Activated T-cell treated with anti-CD3 and anti-CD28 coated beads, Interleukin-2, amount 50 U/mL, for 24 hours (primary cell): ENCODE measurements at places on chromosomes 4 and X.

GRCh38 chrX:50815120-50815519, 1.1 kb upstream of the SHROOM4 start:
- no peak overlapping the region for H3K27ac ChIP-seq
- DNase-seq = no peak
- H3K27me3 ChIP-seq = peaks cover 80% of the 10 kb centered on the region
- H3K4me3 ChIP-seq = no peak overlapping the region
- peaks cover 3% of the 10 kb centered on the region for H3K4me1 ChIP-seq
- H3K36me3 ChIP-seq = no peaks in the 10 kb centered on the region

GRCh38 chr4:143347484-143348111, 10.9 kb downstream of the GAB1 start:
- H3K4me3 ChIP-seq = no peak overlapping the region
- peaks cover 24% of the 10 kb centered on the region for H3K27me3 ChIP-seq
- no peaks in the 10 kb centered on the region for H3K4me1 ChIP-seq
- DNase-seq = no peak
- H3K36me3 ChIP-seq = no peaks in the 10 kb centered on the region

DNA sequence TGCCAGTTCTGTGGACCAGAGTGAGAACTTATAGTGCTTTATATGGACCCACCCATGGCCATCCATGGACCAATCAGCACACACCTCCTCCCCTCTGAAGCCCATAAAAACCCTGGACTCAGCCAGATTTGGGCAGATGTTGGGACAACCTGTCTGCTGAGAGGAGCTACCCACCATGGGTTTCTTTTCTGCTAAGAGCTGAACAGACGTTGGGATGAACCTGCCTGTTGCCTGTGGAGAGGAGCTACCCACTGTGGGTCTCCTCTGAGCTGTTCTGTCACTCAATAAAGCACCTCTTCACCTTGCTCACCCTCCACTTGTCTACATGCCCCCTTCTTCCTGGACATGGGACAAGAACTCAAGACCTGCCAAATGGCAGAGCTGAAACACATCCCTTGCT, 9.0 kb upstream of the HSD17B11 start:
- no peak overlapping the region for H3K4me3 ChIP-seq
- no peak for DNase-seq
- no peaks in the 10 kb centered on the region for H3K27me3 ChIP-seq
- peaks cover 5% of the 10 kb centered on the region for H3K4me1 ChIP-seq

GRCh38 chr4:7328913-7329638, 105.7 kb downstream of the PSAPL1 start:
- H3K27ac ChIP-seq = no peak overlapping the region
- no peak for DNase-seq

DNA sequence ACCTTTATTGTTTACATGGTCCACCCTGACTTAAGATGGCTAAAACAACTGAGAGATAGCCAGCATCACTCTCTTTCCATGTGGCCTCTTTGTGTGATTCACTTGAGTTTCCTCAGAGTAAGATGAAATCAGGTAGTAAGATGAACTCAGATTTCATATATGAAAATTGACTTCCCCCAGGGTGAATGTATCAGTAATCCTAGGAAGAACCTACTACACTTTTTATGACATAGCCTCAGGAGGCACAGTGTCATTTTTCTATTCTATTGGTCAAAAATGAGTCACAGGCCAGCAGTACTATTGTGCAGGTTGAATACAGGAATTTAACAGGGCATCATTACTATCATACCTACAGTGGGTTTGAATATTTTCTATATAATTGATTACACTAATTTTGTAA, 14.6 kb upstream of the SULT1E1 start:
- H3K27ac ChIP-seq = no peak overlapping the region
- no peak overlapping the region for H3K4me3 ChIP-seq
- no peaks in the 10 kb centered on the region for H3K27me3 ChIP-seq
- H3K4me1 ChIP-seq = no peaks in the 10 kb centered on the region
- DNase-seq = no peak
- no peaks in the 10 kb centered on the region for H3K36me3 ChIP-seq

DNA sequence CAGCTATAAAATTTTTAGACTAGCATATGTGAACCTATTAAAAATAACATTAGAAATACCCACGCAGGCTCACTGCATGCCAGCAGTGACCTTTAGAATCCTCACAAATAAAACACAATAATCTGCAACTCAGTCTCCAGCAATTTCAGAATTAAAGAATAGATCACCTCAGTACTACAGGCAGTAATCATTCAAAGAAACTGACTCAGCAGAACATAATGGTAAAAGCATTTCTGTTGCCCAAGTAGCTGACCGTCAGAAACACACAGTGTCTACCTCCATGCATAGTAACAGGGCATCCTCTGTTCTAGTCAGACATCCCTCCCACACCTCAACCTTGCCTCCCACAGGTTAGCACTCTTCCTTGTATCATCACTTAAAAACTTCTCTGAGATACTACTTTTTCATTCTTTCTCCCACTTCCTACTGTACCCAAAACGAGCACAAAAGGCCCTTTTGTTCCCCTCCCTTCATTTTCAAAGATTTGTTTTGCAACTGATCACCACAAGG, 65.7 kb upstream of the BEND2 start:
- H3K4me1 ChIP-seq = no peaks in the 10 kb centered on the region
- DNase-seq = no peak
- no peak overlapping the region for H3K27ac ChIP-seq
- H3K27me3 ChIP-seq = peaks cover 20% of the 10 kb centered on the region
- H3K4me3 ChIP-seq = no peak overlapping the region

DNA sequence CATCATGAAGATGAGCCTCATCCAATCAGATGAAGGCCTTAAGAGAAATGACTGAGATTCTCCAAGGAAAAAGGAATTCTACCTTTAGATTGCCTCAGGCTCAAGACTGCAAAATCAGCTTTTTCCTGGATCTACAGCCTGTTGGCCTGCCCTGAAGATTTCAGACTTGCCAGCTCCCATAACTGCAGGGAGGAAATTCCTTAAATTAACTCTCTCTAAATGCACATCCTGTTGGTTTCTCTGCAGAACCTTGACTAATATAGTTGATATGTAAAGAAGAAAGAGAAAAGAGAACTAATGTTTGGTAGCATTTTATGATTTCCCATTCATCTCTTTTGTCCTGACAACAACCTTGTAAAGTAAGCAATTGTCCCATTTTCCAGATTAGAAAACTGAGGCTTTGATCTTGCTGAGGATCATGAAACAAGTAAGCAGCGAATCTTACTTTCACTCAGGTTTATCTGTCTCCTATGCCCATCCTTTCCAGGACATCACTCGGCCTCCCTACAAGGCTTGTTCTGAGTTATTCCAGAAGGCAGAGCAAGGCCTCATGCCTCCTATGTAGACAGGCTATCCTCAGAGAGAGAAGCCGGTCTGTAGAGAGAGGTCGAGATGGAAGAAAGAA, 115.0 kb upstream of the LDB2 start:
- no peak overlapping the region for H3K27ac ChIP-seq
- no peak for DNase-seq
- no peaks in the 10 kb centered on the region for H3K4me1 ChIP-seq
- H3K36me3 ChIP-seq = no peaks in the 10 kb centered on the region
- H3K4me3 ChIP-seq = no peak overlapping the region

- peaks cover 44% of the 10 kb centered on the region for H3K36me3 ChIP-seq
- peaks cover 31% of the 10 kb centered on the region for H3K4me1 ChIP-seq
- peak overlapping the region; percentile 92 for H3K27ac ChIP-seq
- peaks cover 21% of the 10 kb centered on the region for H3K27me3 ChIP-seq
- peak overlapping the region; percentile 82 for H3K4me3 ChIP-seq
Measured at GRCh38 chrX:47232197-47232802, 509 bp upstream of the USP11 start.

DNA sequence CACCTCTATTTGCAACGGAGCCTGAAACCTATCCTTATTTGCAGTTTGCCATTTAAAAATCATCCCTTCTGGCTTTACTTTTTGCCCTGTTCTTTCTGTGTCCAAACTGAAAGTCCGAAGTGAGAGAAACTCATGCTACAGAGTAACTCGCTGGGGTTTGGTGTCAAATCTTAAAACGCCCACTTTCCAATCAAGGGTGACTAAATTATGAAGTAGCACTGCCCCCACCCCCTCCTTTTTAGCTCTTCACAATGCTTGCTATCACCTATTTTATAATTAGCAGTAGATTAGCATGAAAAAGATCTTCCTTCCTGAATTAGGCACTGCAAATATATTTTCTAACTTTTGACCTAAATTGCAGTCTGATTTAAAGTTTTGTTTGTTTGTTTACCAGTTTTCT, 52.5 kb downstream of the VGLL1 start:
- H3K36me3 ChIP-seq = no peaks in the 10 kb centered on the region
- H3K27me3 ChIP-seq = peaks cover 23% of the 10 kb centered on the region
- peak overlapping the region; percentile 86 for H3K27ac ChIP-seq
- H3K4me1 ChIP-seq = peaks cover 56% of the 10 kb centered on the region
